ENCODE measurements at places on chromosomes 6 and 20. TPM values are rescaled to one million over a fixed set of nuclear protein-coding genes. Genes with fewer than 3 reads are reported as not detected.

DNA sequence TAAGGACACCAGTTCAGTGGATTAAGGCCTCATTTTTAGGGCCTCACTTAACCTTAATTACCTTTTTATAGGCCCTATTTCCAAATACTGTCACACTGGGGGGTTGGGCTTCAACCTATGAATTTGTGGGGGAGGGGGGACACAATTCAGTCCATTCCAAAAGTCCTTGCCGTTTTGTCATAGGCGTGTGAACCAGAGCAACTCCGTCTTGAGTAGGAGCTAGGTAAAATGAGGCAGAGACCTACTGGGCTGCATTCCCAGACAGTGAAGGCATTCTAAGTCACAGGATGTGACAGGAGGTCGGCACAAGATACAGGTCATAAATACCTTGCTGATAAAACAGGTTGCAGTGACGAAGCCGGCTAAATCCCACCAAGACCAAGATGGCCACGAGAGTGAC, 113.5 kb upstream of the SNX9 start:
- no peak for DNase-seq

- no peak for DNase-seq
These were observed 31.5 kb upstream of the ADTRP start for GRCh38 chr6:11810039-11810541.

DNA sequence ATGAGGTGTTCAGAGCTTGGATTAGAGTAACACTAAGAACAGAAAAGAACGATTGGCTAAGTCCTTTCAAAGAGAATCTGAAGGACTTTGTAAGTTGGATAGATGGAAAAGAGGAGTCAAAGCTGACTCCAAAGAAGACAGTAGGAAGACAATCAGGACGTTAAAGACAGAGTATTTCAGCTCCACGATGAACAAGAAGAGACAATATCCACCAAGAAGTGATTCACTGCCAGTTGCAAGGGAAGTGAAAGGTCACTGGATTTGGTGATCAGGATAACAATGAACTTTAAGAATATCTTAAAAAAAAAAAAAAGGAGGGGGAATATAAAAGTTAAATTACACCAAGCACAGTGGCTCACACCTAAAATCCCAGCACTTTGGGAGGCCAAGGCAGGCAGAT, 17.9 kb downstream of the REPS1 start:
- DNase-seq = no peak

GRCh38 chr6:56695702-56696101, 53.0 kb upstream of the DST start:
- no peak for DNase-seq

DNA sequence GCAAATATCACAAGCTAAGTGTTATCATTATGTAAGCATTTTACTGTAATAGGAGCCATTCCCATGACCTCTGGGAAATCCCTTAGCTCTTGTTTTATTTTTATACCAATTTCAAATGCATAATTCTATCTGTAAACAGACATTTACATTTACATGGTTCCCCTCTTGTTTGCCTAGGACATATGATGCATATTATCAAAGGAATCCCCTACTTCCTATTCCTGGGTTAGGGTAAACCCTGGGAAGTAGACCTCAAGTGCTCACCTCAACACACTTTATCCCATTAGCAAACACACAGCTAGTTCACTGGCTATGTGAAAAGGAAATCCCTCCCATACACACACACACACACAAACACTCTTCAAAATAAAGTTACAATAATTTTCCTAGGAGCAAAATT, 27.1 kb downstream of the PDE10A start:
- no peak for DNase-seq

The PDRG1 gene
- 13.8 TPM for polyA plus RNA-seq

GRCh38 chr6:54981276-54981609, 134.7 kb downstream of the FAM83B start:
- DNase-seq = no peak

DNA sequence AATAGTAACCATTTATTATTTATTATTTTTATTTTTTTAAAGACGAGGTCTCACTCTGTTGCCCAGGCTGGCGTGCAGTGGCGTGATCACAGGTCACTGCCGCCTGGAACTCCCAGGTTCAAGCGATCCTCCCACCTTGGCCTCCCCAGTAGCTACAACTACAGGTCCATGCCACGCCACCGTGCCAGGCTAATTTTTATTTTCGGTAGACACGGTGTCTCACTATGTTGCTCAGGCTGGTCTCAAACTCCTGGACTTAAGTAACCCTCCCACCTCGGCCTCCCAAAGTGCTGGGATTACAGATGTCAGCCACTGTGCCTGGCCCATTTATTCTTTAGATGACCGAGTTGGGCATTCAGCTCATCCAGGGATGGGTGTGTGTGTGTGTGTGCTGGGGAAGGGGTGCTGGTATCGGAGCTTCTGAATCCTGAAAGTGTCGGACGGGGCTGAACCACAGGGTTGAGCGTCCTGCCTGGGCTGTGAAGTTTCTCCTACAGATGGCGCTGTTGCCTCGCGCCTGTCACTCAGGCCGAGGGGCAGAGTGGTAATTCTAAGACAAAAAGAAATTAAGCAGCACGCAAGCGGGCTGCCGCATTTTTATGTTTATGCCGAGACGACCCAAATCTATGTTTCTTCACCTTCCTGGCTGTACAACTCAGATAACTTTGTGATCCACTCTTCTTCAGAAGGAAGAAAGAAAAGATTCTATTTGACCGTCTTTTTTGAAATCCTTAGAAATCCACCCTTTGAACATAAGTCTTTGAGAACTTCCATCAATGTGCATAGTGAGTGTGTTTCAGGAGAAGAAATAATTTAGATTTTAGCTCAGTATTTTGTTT, 252.8 kb downstream of the CDH26 start:
- peak; percentile 22 for DNase-seq

The PRSS16 gene
- polyA plus RNA-seq = 0.82 TPM

GRCh38 chr6:166112580-166112979, 55.1 kb downstream of the TBXT start:
- no peak for DNase-seq

DNA sequence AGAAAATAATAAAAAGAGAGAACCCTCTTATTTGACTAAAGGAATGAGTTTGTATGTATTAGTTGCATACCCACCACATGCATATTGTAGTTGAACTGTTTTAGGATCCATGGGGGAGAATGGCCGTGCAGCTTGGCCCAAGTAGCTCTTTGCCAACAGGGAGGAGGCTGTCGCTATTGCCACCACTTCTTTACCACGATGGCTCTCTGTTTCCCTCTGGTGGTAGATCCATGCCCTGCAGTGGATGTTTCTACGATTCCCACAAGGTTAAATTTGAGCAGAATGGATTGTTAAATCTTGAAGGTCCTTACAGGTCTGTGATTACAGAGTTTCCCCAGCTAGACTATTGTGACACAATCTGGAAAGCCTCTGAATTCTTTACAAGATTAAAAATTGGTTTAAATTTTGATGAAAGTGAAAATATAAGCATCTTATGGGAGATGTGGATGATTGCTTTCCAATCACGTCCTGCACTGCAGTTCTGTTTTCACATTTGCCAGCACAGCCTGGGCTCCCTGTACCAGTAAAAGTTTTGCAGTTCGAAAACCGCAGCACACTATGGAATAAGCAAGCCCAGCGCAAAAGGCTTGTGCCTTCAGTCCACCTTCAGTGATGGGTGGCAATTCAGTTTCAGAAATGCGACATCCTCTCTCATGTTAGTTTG, 34.4 kb upstream of the FNDC1 start:
- peak; percentile 77 for DNase-seq

The CGA gene
- not detected for polyA plus RNA-seq

- DNase-seq = no peak
These were observed 136.8 kb upstream of the BTBD3 start for GRCh38 chr20:11780765-11781369.

- DNase-seq = no peak
These were observed 201.2 kb upstream of the SMLR1 start for GRCh38 chr6:130625825-130626527.

DNA sequence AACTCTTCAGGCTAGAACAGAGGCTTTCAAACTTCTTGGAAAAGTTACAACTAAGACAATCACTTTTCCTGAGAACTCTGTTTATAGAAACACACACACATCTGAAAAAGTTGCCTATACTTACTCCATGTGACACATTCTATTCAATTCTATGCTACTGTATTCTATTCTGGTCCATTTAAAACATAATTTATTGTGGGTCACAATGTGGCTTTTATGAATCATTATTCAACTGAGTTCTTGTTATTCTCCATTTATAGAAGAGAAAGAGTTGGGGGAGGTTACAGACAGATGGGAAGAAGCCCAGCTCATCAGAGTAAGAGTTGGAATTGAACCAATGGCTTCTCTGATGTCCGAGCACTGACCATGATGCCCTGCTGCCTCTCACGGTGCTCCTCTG, 21.6 kb upstream of the BCAS1 start:
- no peak for DNase-seq

- DNase-seq = no peak
These were observed 1.5 kb downstream of the HTR1E start for GRCh38 chr6:86938814-86939213.

DNA sequence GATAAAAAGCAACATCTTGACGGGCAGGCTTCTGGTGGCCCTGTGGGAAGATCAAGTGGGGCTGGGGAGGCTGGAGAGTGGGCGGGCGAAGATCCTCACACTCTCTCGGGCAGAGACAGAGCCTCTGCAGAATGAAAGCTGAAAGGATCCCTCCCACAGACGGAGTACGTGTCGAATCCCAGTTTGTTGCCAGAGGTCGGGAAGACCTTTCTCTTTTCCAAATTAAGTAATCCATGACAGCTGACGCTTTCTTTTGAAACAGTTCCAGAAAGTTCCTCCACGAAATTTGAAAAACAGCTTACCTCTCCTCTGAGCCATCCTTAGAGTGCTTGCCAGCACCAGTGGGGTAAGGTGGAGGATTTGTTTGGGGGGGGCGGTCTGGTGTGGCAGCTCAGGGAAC, 155.6 kb upstream of the SMLR1 start:
- DNase-seq = no peak

DNA sequence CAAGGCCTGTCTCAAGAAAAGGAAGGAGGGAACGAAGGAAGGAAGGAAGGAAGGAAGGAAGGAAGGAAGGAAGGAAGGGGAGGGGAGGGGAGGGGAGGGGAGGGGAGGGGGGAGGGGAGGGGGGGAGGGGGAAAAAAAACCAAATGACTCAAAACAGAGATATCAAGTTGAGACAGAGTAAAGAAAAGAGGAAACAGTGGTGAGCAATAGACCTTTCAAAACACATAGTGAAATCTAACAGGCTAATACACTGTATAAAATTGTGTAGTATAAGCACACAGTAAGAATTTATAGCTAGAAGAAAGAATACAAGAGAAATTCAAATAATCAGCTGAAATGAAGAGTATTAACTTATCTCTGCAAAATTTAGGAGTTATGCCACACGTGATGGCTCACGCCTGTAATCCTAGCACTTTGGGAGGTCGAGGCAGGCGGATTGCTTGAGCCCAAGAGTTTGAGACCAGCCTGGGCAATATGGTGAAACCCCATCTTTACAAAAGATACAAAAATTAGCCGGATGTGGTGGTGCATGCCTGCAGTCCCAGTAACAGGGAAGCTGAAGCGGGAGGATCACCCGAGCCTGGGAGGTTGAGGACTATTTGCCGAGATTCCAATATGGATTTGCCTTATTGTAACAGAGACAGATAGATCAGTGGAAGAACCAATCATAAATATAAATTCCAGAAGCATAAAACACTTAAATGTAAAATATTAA, 123.2 kb downstream of the PRND start:
- no peak for DNase-seq

DNA sequence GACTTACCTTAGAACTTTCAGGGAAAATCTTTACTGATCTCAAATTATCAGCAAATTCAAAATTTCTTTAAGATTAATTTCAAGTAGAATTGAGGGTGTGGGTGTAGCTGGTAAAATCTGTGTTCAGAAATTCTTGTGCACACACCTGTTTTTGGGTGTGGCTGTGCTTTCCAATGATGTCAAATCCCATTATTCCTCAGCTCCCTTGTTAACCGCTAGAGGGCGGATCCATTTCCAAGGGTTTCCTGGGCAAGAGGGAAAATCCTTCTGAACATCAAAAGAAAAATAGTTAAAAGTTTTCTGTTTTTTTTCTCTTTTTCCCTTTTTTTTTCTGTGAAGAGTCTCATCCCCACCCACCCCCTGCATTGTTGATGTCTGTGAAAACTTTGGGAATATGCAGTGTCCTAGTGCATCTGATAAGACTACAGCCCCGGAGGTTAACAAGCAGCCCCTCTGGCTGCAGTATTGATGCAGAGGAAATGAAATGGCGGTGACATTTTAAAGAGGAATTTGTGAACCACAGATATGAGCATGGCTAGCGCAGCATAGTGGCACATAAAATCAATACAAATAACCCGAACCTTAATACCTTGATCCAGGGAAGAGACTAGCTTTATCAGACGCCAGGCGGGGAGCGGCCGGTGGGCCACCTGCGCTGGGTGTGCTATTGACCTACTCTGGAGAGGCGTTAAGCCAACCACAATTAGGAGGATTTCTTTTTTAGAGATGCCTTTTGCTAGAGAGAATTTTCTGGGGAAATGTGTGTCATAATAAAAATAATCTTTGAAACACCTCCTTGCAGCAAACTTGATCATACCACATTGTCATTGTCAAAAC, 130.9 kb downstream of the FOXA2 start:
- DNase-seq = no peak

The C6orf163 gene
- polyA plus RNA-seq = 0.86 TPM

The CNBD2 gene
- polyA plus RNA-seq = 9.1 TPM

The BEND6 gene
- not detected for polyA plus RNA-seq

- DNase-seq = no peak
These were observed 846 bp downstream of the ZSCAN31 start for GRCh38 chr6:28335040-28335563.

GRCh38 chr20:15763366-15763765, 809.9 kb downstream of the KIF16B start:
- DNase-seq = no peak

- no peak for DNase-seq
These were observed at the start of gene FERMT1 for GRCh38 chr20:6122873-6123648. Gene FERMT1, minus strand, starts transcription at chr20:6123030. Its CDS starts 3,476 bp downstream, at chr20:6119554.

DNA sequence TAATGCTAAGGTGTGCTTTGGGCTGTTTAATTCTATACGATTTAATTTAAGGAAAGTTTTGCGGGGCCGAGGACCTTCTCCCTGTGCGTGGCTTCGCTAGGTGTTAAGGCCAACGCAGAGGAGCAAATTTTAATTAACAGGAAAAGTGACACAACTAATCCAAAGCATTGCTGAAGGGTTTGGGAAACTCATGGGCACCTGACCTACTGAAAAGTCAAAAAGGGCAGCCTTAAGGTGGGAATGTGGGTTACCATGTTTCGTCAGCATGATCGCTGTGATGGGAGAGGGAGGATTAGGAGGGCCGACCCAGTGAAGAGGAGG, 415 bp upstream of the CUL9 start:
- no peak for DNase-seq

The PAK5 gene
- not detected for polyA plus RNA-seq
